ENCODE measurements at places on chromosomes 7 and 10.

DNA sequence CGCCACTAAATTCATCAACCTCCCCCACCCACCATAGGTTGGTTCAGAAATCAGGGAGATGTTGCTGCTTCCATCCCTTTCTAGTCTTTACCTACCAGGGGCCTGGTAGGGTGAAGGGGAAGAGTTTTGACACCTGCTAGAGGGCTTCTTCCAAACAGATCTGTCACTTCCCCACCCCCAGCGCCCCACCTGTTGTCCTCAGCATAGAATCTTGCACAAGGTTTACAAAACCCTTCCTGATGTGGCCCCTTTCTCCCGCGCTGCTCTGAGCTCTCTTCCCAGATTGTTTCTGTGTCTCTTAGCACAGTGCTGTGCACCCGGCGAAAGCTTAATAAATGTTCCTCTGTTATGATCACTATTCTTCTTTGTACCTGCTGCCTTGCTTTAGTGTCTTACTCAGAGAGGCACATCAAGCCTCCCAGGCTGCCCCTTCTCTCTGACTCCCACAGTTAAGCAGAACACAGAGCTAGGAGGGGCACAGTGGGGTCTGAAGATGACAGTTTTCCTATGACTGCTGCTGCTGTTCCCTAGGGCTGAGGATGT is 11.2 kb upstream of the C10orf95 start:
- DNase-seq = no peak

- DNase-seq = peak; percentile 6
Observed at GRCh38 chr10:31083765-31084184, 52.1 kb upstream of the ZNF438 start.

GRCh38 chr7:143954135-143954534 is 509 bp upstream of the OR2F1 start:
- no peak for DNase-seq

- DNase-seq = no peak
Observed at GRCh38 chr7:44075296-44076075, 6.8 kb downstream of the POLM start.

DNA sequence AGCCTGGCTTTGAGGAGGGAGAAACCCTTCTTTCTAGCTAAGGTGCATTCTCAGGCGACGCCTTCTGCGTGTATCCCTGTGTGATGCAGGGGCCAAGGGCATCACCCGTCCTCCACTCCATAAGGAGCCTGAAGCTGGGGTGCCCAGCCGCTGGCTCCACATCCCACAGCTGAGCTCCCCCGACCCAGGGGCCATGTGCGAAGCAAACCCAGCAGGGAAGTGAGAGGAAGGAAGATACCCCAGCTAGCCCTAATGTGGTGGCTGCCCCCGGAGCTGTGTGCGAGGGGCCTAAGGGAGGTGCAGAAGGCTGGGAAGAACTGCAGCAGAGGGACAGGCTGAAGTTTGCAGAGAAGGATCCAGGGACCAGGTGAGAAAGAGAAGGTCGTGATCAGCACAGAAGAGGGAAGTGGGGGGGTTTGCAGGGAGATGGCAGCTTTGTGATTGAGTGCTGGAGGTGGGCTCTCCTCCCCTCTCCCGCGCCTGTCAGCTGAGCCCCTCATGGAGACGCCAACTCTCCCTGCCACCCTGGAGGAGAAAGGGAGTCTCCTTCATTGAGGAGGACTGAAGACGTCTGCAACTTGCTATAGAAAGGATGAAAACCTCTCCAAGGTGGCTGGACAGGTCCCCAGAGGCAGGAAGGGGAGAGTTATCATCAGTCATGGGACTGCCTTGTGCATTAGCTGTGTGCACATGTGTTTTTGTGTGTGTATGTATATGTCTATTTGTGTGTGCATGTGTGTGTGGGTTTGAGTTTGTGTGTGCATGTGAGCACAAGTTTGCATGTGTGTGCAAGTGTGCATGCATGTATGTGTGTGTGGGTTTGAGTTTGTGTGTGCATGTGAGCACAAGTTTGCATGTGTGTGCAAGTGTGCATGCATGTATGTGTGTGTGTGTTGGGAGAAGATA is 3.5 kb upstream of the CALML5 start:
- DNase-seq = no peak

GRCh38 chr7:105016709-105017656 is 3.0 kb downstream of the KMT2E start:
- no peak for DNase-seq

DNA sequence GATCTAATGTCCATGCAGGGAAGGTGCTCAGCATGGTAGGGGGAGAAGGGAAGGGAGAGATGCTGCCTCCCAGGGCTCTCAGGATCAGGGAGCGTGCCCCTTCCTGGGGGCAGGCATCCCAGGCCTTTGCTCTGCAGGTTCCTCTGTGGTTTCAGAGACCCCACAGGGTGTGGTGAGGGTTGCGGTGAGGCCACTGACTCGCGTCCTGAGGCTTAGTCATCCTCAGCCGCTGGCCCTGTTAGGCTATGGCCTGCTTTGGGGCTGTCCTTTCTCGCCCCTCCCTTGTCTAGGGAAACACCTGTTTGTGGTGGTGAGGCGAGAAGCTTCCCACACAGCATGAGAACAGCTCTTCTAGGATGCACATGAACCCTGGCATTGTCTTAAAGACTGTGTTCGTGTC is 558.3 kb upstream of the FOXK1 start:
- no peak for DNase-seq
